T-cell (primary cell): ENCODE measurements at places on chromosomes 4 and X.

DNA sequence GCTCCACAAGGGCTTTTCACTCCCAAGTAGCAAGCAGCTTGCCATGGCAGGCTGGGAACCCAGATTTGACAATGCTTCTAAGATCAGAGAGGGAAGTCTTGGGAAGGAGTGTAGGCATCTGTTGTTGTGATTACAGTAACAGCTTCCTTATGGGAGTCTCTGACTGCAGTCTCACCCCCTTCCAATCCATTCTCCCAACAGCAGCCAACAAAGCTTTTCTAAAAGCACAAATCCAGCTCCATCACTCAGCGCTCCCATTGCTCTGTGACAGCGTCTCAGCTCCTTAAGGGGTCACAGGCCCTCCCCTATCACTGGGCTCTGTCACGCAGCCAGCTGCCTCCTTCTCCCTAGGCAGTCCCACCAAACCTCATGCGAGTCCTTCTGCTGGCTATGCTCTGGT lies 7.1 kb downstream of the IGFBP7 start:
- DNase-seq: no peak

GRCh38 chr4:187158003-187158402 lies 434.3 kb upstream of the FAT1 start:
- no peak for DNase-seq

DNA sequence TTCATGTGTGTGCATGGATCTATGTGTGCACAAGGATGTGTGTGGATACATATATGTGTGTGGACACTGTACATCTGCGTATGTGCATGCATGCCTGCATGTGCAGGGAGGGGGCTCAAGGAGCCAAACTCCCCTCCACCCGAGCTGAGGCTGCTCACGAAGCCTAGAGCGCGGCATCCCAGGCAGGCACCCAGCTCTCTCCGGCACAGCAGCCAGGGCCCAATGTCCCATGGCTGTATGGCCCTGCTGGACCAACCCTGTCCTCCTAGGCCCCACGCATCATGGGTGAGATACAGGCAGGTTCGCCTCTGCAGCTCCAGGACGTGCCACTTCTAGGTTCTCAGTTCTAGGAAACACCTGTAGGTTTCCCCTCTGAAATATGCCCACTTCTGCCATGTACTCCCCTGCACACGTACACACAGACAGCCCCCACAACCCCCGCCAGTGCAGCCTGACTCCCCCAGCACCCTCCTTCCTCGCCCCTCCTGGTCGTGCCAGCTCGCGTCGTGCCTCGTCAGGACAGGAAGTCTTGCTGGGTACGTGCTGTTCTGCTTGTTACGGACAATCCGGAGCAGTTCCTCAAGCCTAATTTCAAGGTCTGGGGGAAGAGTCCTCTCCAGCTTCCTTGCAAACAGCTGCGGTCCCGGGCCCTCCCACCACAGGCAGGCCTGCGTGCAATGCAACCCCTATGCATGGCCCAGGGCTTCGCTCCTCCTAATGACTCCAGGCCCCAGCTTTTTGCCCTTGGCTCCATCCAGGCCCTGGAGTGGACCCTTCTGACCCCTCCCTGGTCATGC lies 3.2 kb upstream of the ADRA2C start:
- no peak for DNase-seq

DNA sequence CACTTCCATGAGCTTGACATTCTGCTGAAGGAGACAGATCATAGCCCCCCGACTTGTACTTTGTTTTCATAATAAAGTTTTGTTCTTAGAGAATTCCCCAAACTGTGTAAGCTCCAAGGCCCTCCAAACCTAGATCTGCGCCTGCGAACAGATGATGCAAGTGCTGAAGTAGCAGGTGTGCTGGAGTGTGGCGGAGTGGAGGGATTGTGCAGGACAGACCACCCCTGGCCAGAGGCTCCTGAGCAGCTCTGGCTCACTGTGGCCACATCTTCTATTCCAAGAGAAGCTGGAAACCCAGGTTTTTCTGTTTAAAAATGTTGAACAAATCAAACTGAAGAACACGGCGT lies 46.4 kb downstream of the TBC1D14 start:
- DNase-seq: no peak

GRCh38 chr4:20626326-20627005 lies 73.8 kb upstream of the PACRGL start:
- no peak for DNase-seq

GRCh38 chr4:125826801-125827695 lies 512.3 kb downstream of the FAT4 start:
- DNase-seq: no peak

GRCh38 chrX:13985697-13986435 lies 43.8 kb downstream of the GEMIN8 start:
- no peak for DNase-seq

DNA sequence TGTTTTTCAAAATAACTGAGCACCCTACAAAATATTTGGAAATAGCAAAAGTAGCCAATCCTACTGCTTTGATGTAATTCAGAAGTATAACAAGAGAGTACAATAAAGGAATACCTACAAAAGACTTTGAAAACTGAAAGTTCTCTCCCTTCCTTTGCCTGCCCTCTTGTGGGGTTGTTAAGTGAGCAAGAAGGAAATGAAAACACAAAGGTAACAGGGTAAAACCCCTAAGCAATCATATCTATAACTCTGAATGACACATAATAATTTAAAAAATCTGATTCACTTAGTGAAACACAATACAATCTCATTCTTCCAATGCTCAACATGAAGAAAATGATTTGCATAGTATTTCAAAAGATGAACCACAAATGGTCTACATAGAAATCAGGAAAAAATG lies 98.2 kb downstream of the FRYL start:
- no peak for DNase-seq

- no peak for DNase-seq
These were observed 51.2 kb upstream of the CYSLTR1 start for GRCh38 chrX:78378476-78379115.

DNA sequence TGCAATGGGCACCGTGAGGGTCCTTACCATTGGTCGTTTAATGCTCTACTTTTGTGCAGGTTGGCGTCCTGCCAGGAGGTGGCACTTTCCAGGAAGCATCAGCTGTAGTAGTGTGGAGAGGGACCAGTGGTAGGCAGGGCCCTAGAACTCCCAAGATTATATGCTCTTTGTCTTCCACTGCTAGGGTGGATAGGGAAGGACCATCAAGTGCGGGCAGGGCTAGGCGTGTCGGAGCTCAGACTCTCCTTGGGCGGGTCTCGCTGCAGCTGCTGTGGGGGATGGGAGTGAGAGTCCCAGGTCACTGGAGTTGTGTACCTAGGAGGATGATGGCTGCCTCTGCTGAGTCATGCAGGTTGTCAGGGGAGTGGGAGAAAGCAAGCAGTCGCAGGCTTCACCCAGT lies 134.7 kb downstream of the KLF8 start:
- no peak for DNase-seq

- no peak for DNase-seq
These were observed 156.6 kb downstream of the NDST3 start for GRCh38 chr4:118190903-118191302.

DNA sequence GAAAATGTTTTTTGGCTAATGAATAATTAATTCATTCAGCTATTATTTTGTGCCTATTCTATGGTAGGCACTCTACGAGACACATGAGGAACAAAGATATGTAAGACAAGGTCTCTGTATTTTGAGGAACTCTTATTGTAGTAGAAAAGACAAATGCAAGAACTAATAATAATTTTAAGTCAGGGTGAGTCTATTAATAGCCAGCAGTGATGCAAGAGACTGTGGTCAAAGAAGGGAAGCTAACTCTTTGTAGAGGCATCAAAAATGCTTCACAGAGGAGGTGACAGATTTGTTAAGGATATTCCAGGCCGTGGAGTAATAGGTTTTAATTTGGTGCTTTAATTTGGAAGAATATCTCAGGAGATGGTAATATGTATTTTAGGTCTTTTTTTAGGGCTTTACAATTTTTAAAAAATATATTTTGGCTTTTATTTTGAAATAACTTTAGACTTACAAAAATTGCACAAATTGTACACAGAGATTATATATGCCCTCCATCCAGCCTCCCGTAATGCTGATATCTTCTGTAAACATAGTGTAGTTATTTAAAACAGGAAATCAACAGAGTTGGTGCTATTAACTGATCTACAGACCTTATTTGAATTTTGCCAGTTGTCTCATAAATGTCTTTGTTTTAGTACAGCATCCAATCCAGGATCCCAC lies 48.1 kb downstream of the DCLK2 start:
- no peak for DNase-seq

- DNase-seq: no peak
These were observed 74.3 kb downstream of the WFS1 start for GRCh38 chr4:6343939-6344408.

DNA sequence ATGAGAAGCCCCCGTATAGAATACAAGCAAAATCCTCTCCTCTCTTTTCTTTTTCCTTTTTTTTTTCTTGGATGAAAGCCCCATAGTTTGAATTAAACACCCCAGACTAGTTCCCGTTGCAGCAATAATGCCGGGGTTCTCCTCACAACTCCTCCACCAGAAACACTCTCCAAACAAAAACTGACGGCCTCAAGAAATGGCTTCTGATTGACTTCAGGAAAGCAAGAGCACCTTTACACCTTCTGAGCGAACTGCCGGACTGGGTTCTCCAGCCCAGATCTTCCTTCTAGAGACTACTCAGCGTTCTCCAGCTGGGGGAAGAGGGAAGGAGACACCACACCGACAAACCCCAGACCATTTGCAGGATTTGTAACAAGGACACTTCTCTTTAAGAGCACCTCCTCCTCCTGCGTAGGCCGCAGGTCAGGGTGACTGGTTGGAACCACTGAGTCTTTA lies 4.0 kb downstream of the HAND2 start:
- no peak for DNase-seq

GRCh38 chrX:114973013-114973412 lies 44.4 kb downstream of the IL13RA2 start:
- no peak for DNase-seq

GRCh38 chrX:71154641-71155040 lies 10.0 kb downstream of the NLGN3 start:
- no peak for DNase-seq

GRCh38 chr4:9949573-9949972 lies 71.7 kb downstream of the SLC2A9 start:
- DNase-seq: no peak

- DNase-seq: no peak
These were observed 40.0 kb upstream of the ANK2 start for GRCh38 chr4:113009461-113009860.

DNA sequence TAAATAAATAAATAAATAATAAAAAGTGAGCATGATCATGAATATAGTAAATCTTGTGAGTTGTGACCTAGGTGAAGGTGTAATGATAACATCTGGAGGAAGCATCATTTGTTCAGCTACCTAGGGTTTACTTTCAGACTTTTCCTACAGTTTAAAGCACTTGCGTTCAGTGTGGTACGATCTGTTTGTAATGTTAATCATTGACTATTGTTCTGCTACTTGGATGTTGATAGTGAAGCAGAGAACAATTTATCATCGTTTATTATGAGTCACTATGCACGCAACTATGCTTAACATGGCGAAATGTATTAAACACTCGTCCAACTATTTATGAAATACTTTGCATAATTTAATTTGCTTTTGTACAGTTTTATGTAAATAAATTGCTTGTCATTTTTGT lies 426.2 kb downstream of the PCDH7 start:
- no peak for DNase-seq

DNA sequence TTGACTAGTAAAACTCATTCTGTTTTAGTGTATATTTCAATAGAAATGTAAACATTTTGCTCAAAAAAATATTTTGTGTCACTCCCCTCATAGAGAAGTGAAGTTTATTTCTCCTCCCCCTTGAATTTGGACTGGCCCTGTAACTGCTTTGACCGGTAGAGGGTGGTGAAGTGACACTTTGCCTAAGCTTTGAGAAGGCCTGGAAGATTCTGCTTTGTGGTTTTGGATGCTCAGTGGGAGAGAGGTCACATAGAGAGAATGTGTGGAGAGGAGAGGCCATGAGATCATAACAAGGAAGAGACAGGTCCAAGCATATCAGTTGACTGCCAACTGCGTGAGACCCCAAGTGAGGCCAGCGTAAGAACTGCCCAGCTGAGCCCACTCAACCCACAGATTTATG lies 19.1 kb upstream of the ARX start:
- DNase-seq: no peak

DNA sequence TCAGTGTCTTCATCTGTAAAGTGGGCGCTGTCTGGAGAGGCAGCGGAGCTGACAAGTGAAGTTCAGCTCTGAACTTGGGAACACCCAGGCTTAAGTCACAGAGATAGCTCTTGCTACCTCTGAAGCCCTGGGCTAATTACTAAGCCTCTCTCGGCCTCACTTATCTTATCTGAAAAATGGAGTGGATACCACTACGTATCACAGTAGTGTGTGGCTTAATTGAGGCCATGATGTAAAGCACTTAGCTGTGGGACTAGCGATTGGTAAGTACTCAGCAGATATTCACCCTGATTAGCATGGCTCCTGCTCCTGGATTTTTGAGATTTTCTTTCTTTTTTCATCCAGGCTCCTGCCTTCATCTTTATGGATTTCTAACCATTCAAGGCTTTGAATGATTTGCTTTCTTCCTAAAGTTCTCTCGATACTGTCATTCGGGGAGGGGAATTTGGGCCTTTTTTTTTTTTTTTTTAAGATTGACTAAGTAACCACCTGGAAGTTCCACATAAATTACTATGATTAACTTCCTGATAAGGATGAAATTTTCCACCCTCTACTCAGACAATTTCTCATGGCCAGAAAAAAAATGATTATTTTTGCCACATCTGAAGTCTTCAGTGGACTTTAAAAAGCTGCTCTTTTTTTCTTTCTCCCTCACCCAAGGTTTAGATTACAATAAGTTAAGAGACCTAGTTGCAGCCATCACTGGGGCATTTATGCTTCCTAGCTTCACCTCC lies 17.1 kb downstream of the LDB2 start:
- no peak for DNase-seq

- DNase-seq: no peak
These were observed 86.5 kb downstream of the SPCS3 start for GRCh38 chr4:176406297-176406696.

DNA sequence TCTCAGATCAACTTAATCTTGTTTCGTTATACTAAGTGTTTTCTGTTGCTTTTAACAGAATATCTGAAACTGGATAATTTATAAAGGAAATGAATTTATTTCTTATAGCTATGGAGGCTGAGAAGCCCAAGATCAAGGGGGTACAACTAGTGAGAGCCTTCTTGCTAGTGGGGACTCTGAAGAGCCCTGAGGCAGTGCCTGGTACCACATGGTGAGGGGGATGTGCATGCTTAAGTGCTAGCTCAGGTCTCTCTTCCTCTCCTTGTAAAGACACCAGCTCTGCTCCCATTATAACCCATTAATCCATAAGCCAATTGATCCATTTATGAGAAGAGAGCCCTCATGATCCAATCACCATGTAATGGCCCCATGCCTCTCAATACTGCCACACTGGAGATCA lies 17.9 kb downstream of the COX18 start:
- no peak for DNase-seq

DNA sequence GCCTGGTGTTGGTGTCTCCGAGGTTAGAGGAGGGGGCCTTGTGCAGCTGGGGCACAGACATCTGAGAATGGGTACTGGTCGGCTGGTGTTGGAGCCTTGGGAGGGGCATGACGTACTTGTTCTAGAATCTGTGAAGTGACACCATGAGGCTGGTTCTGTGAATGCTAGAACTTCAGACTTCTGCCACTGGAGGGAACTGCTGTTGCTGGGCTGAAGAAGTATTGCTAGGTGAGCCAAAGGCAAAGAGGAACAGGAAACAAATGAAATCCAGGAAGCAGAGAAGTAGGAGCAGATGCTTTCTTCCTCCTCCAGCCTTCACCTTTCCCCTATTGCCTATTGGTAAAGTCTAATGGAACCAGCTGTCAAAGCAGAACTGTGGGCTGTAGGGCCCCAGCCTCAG lies 120.9 kb upstream of the DDIT4L start:
- DNase-seq: no peak

GRCh38 chr4:48369248-48369647 lies 27.9 kb downstream of the SLAIN2 start:
- DNase-seq: no peak

- DNase-seq: peak; percentile 20
These were observed 11.9 kb downstream of the CA5B start for GRCh38 chrX:15749642-15750610.
